ENCODE measurements at places on chromosomes 4 and X. TPM values are rescaled to one million over a fixed set of nuclear protein-coding genes. Genes with fewer than 3 reads are reported as not detected.

DNA sequence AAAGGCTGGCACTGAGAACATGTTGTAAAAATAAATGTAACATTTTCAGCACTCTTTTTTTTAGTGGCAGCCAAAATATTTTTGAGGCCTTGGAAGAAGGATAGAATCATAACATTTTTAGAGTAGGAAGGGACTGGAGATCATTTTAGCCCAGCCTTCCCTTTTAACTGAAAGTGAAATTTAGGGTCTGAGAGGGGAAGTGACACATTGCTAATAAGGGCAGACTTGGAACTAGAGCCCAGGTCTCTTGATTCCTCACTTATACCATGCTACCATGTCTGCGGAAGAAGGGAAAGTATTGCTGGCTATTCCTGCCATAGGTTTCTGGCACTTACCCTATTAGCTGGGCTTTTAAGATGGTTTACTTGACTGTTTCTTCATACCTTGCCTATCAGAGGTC, 4.8 kb downstream of the WDR44 start:
- DNase-seq, result no peak

- no peak for DNase-seq
Observed at GRCh38 chrX:12988797-12989196, 13.9 kb downstream of the TMSB4X start.

GRCh38 chr4:95869961-95870500, 30.1 kb downstream of the PDHA2 start:
- DNase-seq, result no peak

The BCLAF3 gene
- total RNA-seq, result 22.0 TPM

The SCARB2 gene
- 154 TPM for total RNA-seq

DNA sequence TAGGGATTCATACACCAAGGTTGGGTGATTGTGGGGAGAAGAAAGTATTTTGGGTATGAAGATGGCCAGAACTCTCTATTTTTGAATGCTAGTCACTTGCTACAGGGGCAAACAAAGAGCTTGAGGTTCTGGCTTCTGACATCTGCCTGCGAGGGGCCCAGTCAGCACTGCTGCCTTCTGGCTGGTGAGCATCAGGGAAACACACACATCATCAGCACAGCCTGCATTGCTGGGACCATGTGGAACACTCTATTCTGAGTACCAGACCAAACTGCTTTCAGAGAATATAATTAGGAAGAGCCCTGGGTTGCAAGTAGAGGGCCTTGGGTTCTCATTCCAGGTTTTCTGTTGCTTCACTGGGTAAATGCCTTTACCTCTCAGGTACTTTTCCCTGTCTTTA, 14.1 kb downstream of the TRPC5 start:
- DNase-seq, result no peak

- DNase-seq, result no peak
Observed at GRCh38 chr4:154467886-154468285, 23.7 kb downstream of the DCHS2 start.

GRCh38 chrX:74231625-74232024, 72.4 kb upstream of the ZCCHC13 start:
- DNase-seq, result no peak

DNA sequence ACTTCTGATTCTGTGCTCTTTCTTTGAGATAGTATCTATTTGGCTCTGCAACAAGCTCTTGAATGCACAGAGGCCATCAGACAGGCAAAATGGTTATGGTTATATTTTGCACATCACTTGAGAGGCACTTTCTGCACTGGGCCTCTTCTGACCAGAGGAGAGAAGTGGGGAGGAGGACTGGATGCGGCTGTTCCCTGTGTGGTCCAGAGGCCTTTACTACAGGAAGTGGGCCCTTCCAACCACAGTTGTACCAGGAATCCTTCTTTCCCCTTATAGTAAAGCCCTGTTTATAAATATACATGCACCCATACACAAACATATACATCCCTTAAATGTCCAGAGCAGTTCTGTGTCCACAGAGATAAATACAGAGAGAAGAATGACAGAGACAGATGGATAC, 182.7 kb upstream of the HHIP start:
- no peak for DNase-seq

The FUNDC2 gene
- 85.3 TPM for total RNA-seq

The CXorf49 gene
- total RNA-seq, result not detected

- DNase-seq, result no peak
Observed at GRCh38 chr4:88341227-88342192, 37.1 kb upstream of the HERC6 start.

DNA sequence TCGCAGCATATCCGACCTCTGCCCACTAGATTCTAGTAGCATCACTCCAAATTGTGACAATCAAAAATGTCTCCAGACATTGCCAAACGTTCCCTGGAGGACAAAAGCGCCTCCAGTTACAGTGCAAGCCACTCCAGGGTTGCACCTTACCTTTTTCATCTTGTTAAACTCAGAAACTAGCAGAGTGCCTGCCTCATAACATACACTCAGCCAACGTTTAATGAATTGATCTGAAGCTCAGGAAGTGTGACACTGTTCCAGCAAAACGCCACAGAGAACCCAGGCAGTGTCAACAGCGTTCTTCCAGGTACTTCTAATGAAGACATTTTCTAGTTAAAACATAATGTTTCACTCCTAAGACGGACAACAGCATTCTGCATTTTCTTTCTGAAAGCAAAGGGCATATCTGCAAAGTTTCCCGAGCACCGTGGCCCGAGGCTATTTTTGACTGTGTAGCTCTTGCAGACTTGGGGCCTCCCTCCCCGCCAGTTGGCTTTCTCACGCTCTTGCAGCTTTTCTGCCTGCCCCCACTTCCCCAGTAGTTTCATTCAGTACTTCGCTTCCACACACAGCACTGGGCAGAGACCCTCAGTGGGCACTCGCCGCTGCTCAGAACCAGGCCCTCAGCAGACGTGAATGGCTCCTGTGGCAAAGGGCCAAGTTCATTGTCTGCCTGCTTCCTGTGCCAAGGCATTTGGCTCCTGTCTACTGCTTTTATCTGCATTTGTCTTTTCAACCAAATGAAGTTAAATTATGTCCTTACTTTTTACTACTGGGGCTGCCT, 133.4 kb upstream of the TTC29 start:
- DNase-seq, result peak; percentile 73

- DNase-seq, result no peak
Observed at GRCh38 chr4:92122911-92123310, 180.9 kb upstream of the GRID2 start.

The RBMXL3 gene
- total RNA-seq, result not detected

DNA sequence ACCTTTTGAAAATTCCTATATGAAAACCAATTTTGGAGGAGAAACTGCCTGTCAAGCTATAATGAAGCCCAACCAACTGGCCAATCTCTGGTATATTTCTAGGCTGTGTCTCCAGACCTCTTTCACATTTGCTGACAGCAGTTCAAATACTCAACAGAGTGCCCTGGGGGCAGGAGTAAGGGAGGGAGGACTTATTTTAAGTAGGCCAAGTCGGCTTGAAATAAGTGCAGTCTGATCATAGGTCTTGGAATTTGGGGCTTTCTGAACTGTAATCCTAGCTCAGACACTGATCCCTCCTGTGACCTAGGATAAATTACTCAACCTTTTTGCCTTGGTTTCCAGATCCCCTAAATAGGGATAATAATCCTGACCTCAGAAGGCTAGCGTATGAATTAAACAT, 59.4 kb upstream of the SLC7A11 start:
- no peak for DNase-seq

- no peak for DNase-seq
Observed at GRCh38 chr4:158656439-158656838, 15.2 kb downstream of the C4orf46 start.

The REPS2 gene
- total RNA-seq, result 6.2 TPM

The RAP1GDS1 gene
- total RNA-seq, result 34.9 TPM

The TLR8 gene
- total RNA-seq, result 3.3 TPM

DNA sequence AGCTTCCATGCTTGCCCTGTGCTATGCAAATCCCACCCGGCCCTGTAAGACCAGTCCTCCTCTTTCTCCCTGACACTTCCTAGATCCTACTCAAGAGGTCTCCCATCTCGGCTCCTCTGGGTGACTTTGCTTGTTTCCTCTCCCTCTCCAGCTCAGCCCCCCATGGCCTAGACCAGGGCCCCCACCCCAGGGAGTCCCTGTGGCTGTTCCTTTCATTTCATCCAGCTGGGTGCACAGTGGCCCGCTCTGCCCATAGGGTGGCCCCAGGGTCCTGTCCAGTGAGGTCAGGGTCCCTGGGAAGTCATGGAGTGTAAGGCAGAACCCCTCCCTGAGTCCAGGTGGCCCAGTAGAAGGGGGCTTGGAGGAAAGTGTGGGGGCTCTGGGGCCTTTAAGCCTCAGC, 52.3 kb upstream of the NKX1-1 start:
- no peak for DNase-seq

- no peak for DNase-seq
Observed at GRCh38 chrX:48721916-48722315, 25.4 kb downstream of the SUV39H1 start.

The FAAH2 gene
- 0.52 TPM for total RNA-seq

GRCh38 chr4:52983563-52984303, 121.6 kb downstream of the RASL11B start:
- no peak for DNase-seq

Measured in aorta (tissue), 5 donors.